ENCODE measurements at places on chromosomes 7 and 10.
A peak's percentile ranks its signal among the peaks of the same experiment; 100 is the strongest.

DNA sequence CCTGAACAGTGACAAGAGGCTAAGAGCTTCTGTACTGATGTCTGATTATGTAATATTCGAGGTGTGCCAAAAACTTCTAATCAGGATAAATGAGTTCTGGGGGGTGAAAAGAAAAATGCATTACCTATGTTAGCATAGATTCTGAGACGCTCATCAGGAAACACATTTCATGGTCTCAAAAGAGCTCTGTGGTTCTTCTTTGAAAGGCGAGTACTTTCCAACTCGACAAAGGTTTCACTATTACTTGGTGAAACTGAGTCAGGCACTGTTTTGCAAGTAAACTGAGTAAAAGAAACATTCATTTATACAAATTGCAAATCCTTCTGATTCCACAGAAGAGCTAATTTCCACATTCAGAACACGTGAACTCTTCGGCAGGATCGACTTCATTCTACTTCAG, 523.2 kb downstream of the GATA3 start:
- DNase-seq = no peak

DNA sequence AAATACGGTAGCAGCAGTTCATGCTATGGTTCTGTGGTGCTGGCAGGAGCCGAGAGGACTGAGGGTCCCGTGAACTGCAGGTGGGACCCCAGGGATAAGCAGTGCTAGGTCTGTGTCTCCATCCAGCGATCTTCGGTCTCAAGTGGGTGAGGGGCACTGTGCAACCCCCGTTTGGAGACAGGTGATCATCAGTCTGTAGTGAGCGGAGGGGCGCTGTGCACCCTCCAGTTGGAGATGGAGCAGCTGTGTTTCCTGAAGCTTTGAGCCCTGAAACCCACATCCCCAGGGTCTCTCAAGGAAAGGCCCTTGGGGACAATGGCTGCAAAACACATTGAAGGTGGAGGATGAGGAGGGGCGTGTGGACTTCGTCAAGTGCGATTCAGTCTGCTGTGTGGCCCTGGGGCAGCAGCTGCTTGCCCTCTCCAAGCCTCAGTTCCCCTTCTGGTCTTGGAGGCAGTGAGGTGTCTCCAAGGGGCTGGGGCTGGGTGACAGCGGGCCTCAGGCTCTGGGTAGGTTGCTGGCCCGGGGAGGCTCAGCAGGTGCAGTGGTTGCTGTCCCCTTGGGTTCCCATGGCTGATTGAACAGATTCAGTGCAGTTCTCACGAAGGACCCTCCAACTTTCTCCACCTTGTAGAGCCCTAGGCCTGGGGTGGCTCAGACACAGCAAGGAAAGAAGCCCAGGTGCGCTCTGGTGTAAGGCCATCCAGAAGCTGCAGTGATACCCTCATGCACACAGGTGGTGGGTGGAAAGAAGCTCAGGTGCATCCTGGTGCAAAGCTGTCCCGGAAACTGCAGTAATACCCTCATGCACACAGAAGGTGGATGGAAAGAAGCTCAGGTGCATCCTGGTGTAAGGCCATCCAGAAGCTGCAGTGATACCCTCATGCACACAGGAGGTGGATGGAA, 160.6 kb downstream of the ADARB2 start:
- no peak for DNase-seq

DNA sequence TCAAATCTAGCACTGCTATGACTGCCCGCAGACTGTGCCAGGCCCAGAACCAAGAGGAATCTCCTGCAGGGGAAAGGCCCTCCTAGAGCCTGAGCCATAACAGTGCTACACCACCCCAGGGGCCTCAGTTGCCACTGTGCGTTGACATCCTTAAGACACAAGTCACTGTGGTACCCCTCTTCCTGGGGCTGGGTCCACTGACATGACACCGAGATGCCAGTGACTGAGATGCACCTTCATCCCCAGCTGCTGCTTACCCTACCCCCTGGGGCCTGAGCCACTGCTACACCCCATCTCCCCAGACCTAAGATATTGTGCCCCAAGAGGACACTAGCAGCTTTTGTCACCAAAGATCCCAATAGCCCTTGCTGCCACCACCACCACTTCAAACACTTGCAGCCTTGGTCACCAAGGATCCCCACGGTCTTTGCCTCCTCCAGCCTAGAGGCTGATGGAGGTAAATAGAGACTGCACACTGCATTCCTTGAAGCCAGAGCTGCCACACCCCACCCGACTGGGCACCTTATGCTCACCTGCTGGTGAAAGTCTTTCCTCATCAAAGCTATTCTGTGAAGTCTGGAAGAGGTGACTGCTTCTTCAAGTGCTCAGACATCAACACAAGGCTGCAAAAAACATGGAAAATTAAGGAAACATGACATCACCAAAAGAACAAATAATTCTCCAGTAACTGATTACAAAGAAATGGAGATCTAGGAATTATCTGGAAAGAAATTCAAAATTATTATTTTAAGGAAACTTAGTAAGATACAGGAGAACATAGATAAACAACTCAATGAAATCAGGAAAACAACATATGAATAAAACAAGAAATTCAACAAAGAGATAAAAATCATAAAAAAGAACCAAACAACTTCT, 40.4 kb upstream of the SHH start:
- DNase-seq = no peak

- no peak for DNase-seq
Observed at GRCh38 chr7:151505433-151505832, 14.3 kb downstream of the RHEB start.

- DNase-seq = no peak
Observed at GRCh38 chr10:71598621-71599055, 120.9 kb downstream of the C10orf105 start.

DNA sequence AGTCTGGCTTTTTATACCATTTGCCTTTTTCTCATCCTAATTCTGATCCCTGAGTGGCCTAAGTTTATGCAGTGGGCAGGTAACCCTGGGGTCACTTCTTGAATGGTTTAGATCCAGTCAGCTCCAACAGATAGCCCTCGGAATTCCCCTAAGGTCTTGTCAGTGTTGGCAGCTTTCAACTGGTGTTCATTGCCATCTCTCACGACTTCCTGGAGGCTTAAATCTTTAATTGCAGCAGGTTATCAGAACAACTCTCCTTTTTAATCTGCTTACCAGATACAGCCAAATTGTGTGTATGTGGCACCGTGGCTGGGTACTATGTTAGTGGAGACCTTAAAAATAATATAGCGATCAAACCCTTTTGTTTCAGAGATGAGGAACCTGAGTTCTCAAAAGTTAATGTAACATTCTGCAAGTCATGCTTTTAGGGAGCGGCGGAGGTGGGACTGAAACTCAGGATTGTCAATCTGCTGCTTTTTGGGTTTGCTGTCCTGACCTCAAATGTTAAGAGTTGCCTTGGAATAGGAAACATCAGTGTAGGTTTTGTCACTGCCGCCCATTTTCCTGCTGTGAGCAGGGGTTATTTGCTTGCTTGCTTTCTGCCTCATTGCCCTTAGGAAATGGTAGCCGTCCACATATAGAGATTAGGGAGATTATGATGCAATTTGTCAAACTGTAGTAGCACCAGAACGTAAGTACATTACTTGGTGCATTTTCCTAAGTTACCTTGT, 818 bp downstream of the DLD start:
- peak; percentile 30 for DNase-seq

GRCh38 chr7:142997456-142997989, 29.4 kb downstream of the OR9A2 start:
- DNase-seq = no peak

- DNase-seq = no peak
Observed at GRCh38 chr10:124156524-124157260, 63.3 kb upstream of the CHST15 start.

DNA sequence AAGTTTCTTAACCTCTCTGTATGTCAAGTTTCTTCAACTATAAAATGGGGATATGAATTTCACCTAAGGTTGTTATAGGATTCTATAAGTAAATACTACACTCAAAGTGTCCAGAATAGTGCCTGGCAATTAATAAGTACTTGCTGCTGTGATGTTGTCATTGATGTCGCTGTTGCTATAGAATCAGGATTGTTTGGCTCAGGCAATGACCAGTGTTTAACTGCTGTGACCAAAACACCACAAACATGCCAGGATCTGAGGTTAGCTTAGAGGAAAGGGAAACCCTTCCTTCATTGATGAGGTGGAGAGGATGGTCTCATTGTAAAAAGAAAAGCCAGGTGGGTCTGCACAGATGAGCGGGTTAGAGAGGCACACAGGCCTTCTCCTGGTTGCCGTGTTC, 223.1 kb upstream of the INHBA start:
- DNase-seq = no peak

GRCh38 chr10:88541116-88541626, 41.9 kb downstream of the RNLS start:
- DNase-seq = no peak

DNA sequence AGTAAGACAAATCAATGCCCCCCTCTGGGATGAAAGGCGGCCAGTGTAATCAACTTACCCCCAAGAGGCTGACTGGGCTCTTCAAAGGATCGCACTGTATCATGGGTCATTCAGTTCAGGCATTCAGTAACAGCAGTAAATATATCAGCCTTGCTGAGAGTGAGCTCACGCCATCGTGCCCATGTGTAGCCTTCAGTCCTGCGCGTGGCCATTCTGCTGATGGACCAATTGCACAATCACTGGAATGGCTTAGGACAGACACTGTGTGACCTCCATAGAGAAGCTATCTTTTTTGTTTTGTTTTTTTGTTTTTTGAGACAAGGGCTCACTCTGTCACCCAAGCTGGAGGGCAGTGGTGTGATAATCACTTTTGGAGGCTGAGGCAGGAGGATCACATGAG, 9.1 kb upstream of the PRKRIP1 start:
- no peak for DNase-seq

GRCh38 chr10:91635401-91636400, 2.8 kb upstream of the PPP1R3C start:
- DNase-seq = peak; percentile 36

GRCh38 chr10:96511044-96511945, 2.4 kb downstream of the TLL2 start:
- no peak for DNase-seq

DNA sequence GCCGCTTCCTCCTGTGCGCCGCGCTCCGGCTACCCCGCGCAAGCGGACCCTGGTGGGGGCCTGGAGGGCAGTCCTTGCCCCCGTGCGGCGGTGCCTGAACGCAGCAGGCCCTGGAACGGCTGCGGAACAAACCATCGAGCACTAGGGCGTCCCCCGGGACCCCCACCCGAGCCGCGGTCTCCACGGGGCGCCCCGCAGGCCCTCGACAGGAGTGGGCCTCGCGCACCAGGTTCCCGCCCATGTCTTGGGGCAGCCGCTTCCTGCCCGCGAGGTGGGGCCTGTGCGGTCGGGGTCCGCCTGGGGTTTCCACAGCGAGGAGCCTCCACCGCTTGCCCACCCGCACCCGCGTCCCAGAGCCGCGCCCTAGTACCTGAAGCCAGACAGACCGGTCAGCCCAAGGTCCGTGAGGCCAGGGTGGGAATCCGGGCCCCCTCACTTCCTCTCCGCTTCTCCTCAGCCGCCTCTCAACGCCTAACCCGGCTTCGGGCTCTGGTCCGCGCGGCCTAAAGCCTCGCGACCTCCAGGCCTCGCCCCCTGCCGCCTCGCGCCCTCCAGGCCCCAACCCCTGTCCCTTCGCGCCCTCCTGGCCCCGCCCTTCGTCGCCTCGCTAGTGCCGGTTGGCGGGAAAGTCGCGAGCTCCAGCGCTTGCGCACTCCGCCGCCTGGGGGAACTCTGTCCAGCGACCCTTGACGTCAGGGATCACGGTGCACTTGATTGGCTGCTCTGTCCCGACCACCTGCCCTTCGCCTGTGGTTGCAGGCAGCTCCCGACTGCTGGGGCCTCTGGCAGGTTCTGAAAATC, 7.0 kb upstream of the GBX1 start:
- DNase-seq = no peak

DNA sequence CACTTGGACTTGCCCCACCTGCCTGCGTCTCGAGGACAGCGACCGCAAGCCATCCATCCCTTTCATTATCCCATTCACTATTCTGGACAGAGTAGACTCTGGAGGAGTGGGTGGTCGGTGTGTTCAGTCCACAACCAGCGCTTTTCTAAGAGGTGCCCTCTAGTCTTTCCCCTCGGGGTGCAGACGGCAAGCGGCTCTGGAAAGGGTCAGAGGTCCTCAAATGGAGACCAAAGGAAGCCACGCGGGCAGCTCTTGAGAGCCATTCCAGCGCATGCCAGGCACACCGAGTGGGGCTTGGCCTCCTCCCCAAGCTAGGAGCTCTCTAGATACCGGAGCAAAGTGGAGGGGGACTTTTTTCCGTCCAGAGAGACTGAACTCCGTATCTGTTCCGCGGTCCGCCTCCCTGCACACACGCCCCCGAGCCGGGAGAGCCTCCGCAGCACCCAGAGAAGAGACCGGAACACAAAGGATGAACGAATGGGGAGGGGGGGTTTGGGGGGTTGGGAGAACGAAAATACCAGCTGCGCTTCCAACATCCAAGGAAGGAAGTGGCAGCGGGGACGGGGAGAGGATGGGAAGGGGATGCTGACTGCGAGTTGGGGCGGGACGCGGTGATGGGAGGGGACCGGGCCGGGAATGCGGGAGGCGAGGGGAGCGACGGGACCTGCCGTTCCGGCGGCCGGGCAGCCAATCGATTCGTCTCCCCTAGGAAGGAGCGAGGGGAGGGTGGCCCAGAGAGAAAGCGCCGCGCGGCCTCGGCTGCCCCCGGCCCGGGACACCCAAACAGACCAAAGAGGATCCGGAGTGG, 515 bp downstream of the GSDME start:
- peak; percentile 17 for DNase-seq

DNA sequence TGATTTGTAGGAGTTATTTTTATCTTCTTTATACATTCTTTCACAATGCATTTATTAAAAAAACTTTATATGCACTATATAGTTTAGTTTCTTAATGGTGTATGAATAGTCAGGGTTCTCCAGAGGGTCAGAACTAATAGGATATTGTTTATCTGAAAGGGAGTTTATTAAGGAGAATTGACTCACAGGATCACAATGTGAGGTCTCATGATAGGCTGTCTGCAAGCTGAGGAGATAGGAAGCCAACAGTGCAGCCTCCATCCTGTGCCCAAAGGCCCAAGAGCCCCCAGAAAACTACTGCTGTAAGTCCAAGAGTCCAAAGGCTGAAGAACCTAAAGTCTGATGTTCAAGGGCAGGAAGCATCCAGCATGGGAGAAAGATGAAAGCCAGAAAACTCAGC, 192.8 kb upstream of the AHR start:
- DNase-seq = no peak

DNA sequence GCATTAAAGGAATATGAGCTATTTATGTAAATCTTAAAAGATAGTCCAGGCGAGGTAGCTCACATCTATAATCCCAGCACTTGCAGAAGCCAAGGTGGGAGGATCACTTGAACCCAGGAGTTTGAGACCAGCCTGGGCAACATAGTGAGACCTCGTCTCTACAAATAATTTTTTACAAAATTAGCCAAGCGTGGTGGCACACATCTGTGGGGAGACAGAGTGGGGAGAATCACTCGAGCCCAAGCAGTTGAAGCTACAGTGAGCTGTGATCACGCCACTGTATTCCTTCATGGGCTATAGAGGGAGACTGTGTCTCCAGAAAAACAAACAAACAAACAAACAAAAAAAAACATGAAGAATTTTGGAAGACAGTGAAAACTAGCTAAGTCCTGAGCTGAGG, 28.4 kb downstream of the HERC4 start:
- DNase-seq = no peak

- no peak for DNase-seq
Observed at GRCh38 chr7:71191771-71192170, 59.8 kb downstream of the GALNT17 start.

Measured in MV-4-11 (cell line).